ENCODE measurements at places on chromosomes 1 and 21.

- no peak for DNase-seq
Measured at GRCh38 chr1:29676496-29676895, 440.2 kb downstream of the PTPRU start.

- no peak for DNase-seq
Measured at GRCh38 chr1:234408757-234409156, 35.5 kb downstream of the COA6 start.

DNA sequence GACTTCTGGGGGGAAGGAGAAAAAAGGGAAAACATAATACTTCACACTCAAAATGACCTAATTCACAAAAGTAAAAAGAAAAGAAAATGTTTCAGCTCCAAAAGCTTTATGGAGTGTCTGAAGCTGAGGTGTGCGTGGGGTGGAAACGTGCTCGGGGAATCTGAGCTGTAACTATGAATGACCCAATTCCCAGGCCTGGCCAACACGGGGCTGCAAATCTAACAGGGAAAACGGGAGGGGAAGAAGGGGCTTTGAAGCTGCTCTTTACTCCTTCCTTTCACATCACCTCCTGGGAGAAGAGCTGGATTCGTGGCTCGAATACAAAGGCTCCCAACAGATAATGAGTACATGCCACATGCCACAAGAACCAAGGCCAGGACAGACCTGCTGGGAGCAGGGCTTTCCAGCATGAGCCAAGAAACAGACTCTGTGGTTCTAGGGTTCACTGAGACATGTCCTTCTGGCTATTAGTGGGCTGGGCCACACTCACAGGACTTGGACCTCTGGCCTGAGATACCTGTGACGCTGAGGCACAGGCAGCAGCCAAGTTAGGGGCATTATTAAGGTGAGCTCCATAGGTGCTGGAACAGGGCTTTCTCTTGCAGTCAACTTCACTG, 51.5 kb downstream of the SLC66A1 start:
- DNase-seq: no peak

DNA sequence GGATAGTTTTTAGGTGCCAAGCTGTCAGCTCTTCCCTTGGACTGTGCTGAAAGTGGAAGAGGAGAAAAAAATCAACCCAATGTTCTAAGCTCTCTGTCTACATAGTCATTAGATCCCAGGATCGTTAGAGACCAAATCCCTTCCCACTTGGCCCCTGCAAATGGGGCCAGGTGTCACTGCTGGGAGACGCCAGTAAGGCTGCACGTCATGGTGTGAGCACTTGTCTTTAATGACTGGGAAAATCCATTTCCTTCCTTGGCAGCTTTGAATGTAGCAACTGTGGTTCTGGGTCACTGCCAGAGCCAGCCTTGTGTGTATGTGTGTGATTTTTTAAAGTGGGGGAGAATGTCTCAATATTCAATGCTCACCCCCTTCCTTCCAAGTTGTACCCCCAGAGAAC, 59.9 kb downstream of the MAN1C1 start:
- DNase-seq: peak; percentile 79

- DNase-seq: no peak
Measured at GRCh38 chr1:199545780-199546179, 481.7 kb upstream of the NR5A2 start.

GRCh38 chr1:1622010-1622787, 6.9 kb downstream of the MIB2 start:
- no peak for DNase-seq

DNA sequence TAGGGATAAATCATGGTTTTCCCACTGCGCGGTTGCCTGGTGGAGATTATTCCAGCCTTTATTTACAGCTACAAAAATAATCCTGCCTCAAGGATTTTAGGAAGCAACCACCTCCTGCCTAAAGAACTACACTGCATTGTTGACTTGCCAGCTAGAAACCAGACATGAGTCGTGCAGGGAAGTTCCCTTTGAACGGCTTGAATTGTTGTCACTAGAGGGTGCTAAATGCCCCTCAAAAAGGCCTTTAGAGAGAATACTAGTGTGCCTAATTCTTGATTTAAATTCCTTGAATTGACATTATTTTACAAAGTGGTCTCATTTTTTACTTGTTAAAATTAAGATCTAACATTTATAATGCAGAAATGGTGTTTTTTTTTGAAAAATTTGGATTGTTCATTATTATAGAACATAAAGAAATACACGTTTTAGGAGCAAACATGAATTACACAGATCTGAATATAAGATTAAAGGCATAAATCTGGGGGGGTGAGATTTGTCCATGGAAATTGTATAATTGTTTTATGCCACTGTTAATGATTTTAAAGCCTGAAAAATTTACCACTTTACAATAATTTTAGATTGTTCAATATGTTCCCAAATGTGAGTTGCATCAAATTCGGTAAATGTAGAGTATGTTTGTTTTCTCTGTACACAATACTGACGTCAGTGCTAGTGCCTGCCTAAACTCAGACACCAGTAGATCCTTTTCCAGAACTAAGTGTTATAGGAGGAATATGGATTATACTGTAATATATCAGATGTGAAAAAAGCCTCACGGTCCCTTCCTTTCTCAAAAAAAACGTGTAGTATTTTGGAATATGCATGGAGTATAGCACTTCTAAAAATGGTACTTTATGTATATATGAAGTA, 7.6 kb upstream of the ERG start:
- peak; percentile 46 for DNase-seq

- no peak for DNase-seq
Measured at GRCh38 chr1:163046071-163046470, 23.1 kb upstream of the RGS4 start.

- peak; percentile 56 for DNase-seq
Measured at GRCh38 chr1:184691719-184692324, 62.8 kb downstream of the EDEM3 start.

- peak; percentile 3 for DNase-seq
Measured at GRCh38 chr1:176789571-176790090, 326.7 kb downstream of the PAPPA2 start.

GRCh38 chr1:86866665-86867064, 47.3 kb downstream of the SELENOF start:
- no peak for DNase-seq

DNA sequence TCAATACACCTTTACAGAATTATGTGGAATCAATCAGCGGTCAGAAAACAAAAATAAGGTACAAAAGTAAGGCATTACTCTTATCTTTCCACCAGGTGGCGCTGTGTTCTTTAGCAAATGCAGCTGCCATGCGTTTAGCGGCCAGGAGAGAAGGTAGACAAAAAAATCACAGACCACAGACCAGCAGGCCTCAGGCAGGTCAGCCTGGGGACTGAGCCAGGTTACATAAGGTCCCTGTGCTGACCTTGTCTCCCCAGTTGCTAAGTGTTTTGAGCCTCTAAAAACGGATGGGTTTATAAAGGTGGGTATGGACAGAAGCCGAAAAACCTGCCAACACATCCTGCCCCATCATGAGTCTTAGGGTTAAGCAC, 2.8 kb downstream of the RGS16 start:
- DNase-seq: peak; percentile 72

Measured in NCI-H2171 treated with DMSO at 0.1 percent for 48 hours (cell line).